Uterus (tissue), 4 donors: ENCODE measurements at places on chromosomes 1 and 21.

DNA sequence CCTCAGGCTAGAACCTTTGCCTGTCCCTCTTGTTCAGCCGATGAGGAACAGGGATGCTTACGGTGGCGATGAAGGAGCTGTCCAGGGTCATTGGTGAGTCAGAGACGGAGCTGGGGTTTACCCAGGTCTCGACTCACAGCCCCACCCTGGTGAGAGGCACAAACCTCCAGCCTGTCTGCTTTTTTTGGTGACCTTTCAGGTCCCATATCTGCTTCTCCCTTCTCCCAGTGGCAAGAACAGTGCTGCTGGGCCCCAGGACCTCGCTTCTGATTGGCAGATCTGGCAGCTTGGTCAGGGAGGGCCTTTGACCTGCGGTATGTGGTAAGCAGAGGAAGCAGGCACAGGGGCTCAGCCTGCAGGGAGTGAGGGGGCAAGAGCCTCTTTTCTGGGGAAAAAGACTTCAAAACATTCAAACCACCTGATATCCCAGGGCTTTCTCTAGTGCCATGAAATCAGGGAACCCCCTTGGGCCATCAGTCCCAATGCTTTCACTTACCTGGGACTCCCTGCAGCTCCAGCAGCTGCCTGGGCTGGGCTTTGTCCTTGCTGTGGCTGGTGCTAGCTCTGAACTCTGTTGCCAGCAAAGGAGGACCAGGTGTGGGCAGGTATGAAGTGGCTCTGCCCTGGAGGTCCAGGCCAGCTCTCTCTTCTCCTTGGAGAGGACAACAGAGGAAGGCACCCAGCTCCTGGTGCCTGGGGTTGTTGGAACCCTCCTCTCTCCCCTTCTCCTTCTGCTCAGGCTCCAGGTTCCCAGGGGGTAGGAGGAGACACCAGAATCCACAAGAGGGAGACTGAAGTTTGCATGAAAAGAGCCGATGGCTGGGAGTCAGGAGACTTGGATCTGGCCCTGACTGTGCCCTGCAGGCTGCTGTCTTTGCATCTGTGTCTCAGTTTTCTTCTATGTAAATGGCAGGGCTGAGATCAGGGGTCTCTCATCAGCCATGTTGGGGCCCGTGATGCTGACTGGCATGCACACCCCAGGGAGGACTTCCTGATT, 41.4 kb downstream of the TRIM62 start:
- DNase-seq, result no peak

DNA sequence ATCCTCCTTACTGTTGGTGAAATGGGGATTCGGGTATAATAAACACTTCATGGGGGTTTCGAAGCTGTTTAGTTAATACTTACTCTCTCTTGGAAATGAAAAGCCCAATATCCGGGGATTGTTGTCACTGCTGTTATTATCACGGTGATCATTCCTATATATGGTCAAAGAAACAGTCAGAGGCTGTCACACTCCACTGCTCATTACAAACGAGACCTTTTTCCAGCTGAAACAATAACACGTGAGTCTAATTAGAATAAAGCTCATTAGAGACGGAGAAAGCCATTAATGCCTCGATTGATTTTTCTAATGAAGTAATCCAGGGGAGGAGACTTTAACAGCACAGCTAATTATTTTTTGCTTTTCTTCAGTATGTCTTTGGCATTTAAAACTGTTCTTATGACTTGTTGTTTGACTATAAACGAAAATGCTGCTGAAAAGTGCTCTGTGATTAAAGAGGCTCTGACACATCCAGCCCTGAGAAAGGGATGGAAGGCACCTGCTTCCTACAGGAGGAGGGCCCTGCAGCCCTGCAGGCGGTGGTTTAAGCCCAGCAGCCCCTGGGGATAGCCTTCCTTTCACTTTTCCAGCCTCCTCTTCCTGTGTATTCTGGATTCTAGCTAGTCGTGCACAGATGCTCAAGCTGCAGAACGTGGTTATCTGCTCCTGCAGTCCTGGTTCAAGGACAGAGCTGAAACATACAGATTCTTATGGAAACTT, 143.6 kb downstream of the EDEM3 start:
- DNase-seq, result peak; percentile 79

GRCh38 chr1:109985247-109986053, 885 bp downstream of the AHCYL1 start:
- no peak for DNase-seq

GRCh38 chr1:246583448-246584185, 17.4 kb downstream of the CNST start:
- no peak for DNase-seq

- DNase-seq, result peak; percentile 91
Observed at GRCh38 chr1:153533689-153534201, 2.0 kb downstream of the S100A6 start.

DNA sequence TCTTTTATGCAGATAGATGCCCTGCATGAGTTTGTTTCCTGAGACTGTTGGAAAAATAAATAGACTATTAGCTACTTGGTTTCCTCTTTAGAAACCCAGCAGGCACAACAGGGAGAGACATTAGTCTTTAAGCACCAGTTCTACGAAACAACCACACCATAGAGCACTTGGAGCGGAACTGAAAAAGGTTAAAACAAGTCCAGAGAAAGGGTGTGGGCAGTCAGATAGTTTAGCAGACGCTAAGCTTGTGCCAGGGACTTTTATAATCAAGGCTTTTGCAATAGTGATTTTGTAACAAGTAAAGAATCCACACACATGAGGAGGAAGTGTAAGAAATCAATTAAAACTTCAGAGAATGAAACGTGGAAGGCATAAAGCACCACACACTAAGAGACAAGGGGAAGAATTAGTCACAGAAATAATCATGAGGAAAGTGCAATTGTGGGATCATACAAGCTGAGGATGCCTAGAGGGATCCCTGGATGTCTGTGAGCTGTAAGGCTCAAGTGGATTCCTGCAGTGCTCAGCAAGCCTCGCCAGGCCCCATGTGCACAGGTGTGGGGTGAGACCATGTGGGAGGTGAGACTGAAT, 37.8 kb upstream of the TLR5 start:
- DNase-seq, result no peak

- DNase-seq, result no peak
Observed at GRCh38 chr1:207605444-207606361, 39.2 kb upstream of the CR1L start.

DNA sequence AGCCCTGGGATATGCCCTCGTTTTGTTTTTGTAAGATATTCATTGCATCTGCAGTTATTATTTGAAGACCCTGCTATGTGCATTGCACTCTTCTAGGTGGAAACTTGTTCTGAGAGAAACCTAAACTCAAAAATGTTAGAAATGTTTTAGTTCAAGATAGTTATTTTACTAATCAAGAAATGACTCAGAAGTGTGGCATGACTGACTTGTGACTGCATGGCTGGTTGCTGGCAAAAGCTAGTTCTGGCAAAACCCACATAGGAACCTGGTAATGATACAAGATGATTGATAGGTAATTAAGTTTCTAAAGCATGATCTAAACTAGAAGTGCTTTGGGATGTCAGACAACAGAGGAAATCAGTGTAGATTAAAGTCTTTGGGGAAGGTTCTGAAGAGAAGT, 33.8 kb upstream of the NFASC start:
- no peak for DNase-seq

DNA sequence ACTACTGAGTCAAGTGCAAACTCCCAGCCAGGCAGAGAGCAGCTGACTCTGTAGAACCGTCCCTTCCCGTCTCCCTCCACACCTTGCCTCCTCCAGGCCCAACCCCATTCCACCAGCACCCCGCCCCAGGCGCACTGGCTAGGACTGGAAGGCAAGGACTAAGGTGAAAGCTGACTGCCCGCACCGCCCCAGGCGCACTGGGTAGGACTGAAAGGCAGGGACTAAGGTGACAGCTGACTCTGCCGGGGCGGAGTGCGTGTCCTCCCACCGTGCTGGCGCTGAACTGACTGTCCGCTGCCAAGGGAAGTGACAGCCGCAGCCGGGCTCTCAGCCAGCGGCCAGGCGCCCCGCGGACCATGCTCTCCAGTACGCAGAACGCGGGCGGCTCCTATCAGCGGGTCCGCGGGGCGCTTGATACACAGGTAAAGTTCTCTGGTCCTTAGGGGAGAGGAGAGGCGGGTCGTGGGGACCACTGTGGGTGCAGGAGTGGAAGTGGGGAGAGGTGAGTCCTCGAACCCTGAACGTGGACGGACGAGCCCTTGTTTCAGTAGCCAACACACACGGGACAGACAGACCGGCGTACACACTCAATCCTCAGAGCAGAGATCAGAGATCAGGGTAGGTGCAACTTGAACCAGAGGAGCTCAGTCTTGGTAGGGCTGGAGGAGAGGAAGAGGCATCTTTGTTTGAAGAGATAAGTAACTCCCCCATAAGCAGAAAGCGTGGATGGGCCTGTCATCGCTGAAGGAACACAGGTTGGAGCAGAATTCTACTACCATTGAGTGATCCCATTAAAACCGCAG, 58.0 kb downstream of the RBM11 start:
- no peak for DNase-seq

GRCh38 chr1:222996310-222996975, 146.6 kb downstream of the TLR5 start:
- no peak for DNase-seq

GRCh38 chr1:184673305-184673704, 81.4 kb downstream of the EDEM3 start:
- no peak for DNase-seq
